KBM-7 (cell line): ENCODE measurements at places on chromosomes 11 and 22.

DNA sequence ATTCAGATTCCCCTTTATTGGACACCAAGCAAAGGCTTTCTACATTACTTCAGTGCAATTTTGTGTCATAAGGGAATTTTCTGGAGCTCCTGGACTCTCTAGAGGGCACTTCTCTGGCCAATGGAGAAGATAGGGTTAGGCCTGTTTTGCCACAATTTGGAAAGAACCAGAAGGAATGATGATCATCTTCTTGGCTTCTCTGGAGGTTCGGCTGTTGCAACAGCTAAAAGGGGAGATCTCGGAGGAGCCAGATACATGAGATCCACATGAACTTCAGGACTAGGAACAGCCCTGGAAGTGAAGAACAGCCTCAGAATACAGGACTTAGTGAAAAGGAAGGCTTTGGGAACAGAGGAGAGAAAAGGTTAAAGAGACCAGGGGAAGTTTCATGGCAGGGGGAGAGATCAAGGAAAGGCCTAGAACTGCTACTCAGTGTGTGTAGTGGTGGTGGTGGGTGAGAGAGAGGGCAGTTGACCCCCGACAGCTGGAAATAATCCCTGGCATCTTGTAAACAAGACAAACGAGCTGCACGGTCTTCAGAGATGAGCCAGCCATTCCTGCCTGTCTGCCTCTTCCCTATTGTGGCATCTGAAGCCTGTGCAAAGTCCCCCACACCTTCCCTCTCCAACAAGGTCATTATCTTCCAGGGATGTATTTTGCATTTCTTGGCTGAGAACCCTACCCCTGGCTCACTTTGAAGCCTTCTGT, 83.8 kb downstream of the CCDC81 start:
- DNase-seq, result no peak

DNA sequence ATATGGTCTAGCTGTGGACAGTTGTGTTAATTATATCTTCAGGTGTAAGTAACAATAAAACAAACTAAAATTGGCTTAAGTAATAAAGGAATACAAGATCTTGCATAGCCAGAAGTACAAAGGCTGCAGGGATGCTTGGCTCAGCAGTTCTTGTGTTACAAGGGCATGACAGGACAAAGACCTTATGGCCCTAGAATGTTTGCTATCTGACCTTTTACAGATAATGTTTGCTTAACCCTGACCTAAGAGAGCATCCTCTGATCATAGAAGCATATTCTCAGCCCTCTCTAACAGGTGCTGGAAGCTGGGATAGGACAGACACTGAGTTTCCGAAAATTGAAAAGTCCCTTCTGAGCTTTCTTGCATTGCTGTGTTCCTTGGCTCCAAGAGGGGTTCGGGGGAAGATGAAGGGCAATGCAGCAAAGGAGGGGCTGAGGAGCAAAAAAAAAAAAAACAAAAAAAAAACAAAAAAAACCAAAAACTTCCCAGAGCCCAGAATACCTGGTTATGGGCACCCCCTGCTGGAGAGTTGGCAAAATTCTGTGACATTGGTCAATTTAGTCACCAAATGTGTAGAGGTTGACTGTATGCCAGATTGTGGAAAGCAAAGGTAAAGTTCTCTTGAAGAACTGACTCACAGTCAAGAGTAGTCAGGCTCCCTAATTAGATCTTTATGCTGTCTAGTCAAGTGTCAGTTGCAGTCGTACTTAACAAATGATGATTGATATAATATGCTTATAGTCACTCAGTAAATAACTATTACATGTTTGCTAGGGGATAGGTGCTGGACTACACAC, 10.4 kb upstream of the HIKESHI start:
- peak; percentile 67 for DNase-seq

DNA sequence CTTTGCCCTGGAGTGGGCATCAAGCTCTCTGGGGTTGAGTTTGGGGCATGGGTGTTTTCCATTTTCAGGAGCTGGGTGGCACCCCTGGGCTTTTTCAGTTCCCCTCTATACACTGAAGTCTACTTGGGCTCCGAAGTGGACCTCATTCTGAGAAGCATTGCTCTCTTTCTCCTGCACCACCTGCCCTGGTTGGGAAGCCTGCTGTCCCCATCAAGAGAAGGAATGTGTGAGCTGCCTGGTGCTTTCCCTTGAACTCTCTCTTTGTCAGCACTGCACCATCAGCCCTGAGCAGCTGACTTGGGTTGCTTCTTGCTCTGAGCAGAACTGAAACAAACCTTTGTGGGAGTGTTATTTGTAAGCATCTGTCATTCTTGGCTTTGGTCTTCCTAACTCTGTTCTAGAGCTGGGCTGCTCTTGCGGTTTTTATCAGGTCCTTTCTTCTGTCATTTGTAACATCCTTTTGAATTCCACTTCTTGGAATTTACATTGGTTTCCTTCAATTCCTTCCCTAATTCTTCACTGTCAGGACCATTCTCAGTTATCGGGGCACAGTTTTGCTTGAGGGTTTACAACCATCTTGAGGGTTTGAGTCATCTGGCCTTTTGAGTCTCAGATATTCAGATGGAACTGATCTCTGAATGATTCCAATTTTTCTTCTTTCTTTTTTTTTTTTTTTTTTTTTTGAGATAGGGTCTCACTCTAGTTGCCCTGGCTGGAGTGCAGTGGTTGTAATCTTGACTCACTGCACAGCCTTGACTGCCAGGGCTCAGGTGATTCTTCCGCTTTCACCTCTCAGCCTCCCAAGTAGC, 20.5 kb downstream of the UBE2L3 start:
- peak; percentile 25 for DNase-seq

DNA sequence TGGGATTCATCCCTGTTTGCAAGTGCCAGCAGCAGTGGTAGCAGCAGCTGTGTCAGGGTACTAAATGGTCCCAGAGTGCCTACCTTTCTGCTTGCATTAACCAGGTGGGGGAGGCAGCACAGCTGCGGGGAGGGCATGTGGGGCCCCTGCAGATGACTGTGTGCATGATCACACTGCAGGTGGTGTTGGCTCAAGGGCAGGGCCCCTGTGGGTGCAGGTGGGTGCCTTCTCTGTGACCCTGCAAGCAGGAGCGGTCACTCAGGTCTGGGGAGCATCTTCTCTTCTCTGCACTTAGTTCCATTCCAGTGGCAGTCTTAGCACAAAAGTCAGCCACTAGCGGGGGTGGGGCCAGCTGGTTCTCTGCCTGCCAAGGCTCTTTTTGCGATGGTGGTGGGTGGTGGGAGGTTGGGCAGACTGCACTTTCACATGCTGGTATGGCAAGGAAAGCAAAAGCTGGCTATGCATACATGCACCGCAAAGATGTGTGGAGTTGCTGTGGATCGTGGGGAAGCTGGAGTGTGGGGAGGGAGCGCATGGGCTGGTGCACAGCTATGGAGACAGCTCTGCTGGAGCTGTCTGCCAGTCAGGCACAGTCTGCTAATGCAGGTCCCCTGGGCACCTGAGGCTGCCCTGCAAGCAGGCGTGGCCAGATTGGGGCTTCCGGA, 157.1 kb downstream of the DYNC2H1 start:
- no peak for DNase-seq

- DNase-seq, result no peak
Measured at GRCh38 chr11:114430290-114430689, 9.0 kb upstream of the REXO2 start.

GRCh38 chr11:121241343-121242211, 51.0 kb upstream of the SC5D start:
- no peak for DNase-seq

DNA sequence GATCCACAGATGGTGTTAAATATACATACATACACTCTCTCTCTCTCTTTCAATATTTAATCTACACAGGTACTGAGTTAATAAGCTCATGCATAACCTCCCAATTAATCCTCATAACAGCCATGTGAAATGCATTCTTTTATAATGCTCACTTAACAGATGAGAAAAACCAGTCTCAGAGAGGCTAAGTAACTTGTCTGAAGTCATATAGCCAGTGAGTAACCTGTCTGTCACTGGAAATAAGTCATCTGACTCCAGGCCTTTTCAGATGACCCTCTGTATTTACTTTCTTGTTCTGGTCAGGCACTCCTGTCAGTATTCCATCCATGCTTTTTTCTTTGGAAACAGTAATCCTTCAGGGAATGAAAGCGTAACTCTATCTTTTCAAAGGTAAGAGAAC, 594.0 kb upstream of the TENM4 start:
- no peak for DNase-seq

DNA sequence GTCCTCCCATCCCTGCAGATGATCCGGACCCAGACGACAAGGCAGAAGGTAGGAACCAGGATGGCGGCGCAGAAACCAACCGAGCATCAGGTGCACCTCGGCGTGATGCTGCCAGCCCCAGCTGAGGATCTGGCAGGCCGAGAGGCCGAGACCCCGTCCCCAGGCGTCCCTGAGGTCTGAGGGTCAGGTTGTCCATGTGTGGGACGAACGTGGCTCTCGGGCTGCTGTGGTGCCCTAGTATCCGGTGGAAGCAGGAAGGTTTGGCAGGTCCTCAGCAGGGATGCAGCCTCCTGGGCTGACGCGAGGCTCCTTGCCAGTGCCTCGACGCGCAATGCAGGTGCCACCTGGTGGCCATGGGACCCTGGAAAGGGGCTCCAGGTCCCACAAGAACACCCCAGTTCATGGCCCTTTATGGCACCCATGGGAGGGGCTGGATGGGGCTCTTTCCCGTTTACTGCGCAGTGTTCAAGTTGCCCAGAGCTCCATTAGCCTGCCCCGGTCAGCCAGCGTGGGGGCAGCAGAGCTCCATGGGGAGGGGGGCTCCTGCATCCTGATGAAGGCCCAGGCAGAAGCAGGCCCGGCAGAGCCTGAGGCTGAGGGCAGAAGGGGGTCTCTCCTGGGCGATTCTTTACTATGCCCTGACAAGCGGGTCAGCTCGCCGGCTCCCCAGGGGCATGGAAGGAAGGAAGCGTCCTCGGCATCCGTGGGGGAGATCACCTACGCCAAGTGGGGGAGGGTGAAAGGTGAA, 129.9 kb downstream of the CTTN start:
- no peak for DNase-seq

- DNase-seq, result no peak
Measured at GRCh38 chr11:115357066-115357465, 147.1 kb downstream of the CADM1 start.

DNA sequence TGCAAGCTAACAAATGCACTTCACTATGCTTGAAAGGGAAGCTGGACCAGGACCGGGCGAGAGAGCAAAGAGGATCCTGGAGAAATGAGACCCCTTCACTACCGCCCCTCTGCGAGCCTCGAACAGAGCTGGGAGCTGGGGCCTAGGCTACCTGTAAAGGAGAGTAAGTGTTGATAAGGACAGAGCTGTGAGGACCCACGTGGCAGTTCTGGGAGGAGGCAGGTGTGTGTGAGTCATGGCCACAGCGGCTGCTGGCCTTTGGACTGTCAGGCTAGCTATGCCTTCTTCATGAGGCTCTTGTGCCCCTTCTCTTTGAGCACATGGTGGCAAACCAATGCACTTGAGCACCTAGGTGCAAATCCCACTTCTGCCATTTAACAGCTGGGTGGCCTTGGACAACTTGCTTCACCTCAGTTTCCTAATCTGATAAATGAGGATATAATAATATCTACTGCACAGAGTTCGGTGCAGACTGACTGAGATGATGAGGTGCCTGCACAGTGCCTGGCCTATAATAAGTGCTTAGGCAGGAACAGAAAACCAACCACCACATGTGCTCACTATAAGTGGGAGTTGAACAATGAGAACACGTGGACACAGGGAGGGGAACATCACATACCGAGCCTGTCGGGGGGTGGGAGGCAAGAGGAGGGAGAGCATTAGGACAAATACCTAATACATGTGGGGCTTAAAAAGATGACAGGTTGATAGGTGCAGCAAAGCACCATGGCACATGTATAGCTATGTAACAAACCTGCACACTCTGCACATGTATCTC, 35.3 kb upstream of the KCNJ11 start:
- no peak for DNase-seq

- no peak for DNase-seq
Measured at GRCh38 chr22:38125751-38126201, 15.3 kb upstream of the BAIAP2L2 start.

- no peak for DNase-seq
Measured at GRCh38 chr11:64544616-64545296, 46.3 kb upstream of the SLC22A12 start.

- no peak for DNase-seq
Measured at GRCh38 chr11:128804481-128804880, 62.6 kb downstream of the KCNJ1 start.

DNA sequence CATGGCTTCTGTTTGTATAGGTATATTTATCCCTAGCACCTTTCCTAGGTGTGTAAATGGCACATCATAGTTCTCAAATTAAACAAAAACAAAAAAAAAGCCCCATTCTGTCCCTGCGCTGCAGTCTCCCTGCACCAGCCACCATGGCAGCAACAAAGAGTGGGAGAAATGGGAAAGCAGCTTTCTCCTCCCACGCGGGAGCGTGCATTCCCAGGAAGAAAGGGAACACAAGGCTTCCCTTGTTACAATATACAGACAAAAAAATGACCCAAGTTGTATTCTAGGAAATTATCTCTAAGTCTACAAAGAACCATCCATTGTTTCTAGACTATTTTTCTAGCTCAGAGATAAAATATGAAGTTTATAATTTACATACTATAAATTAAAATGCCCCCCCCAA, 16.1 kb upstream of the TMPRSS5 start:
- no peak for DNase-seq

DNA sequence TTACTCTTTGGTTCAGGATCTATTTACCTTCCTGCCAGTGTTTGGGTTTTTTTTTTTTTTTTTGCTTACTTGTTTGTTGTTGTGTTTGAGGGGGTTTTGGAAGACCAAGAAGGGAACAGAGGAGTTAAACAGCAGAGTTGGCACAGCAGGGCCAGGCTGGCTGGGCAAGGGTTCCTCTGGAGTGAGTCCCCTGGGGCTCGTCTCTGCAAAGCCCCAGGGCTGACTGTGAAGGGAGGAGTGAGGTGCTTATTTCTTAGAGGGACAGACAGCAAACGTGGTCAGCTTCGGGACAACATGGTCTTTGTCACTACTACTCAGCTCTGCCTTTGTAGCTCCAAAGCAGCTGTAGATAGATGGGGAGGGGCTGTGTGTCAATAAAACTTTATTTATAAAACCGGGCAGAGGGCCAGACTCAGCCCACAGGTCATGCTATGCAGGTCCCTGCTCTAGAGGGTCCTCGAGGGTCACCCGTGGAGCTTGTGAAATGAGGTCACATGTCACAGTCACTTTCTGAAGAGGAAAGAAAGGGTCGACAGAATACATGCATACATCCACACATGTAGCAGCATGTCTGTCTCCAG, 1404.7 kb downstream of the BRD1 start:
- DNase-seq, result no peak

DNA sequence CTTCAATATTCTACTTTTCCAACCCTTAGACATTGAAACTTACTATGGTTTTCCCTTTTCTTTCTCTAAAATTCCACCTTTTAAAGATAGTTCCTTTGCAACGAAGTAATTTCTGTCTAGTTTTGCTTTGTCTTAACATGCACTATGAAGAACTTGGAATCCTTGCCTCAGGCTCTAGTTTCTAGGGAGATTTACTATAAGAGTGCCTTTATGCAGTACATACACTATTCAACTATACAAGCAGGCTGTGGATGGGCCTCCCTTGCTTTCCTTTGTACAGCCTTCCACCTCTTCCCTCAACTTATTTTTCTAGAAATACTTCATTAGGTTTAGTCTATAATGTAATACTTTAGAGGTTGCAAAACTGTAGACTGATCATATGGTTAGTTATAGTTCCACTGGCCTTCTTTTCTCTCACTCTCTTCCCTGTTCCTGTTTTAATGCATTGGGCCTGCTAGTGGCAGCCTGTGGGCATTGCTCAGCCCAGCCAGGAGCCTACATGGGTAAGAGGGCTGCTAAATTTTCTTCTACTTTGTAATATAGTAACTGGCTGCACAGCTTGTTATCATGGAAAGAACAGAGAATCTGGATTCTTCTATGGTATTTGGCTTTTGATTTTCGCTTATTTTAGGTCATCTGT, 100.2 kb downstream of the C11orf87 start:
- no peak for DNase-seq

GRCh38 chr11:10696468-10697322, 3.1 kb upstream of the IRAG1 start:
- DNase-seq, result peak; percentile 26
